ENCODE measurements at places on chromosomes 7 and 10.

DNA sequence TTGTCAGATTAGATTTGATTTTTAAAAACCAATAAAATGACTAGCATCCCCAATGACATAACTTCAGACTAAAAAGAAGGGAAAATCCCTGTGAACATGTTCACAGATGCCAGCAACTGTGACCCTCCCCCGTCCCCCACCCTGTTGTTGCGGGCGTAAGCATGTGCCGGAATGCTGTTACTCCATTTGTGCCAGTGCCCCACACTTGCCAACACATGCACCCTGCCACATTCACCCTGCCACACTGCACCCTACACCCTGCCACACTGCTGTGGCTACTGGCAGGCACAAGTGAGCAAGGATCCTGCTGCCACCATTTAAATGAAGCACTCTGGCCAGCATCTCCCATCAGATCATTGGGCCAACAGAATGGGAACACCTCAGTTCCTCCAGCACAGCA, 540.2 kb downstream of the GRID1 start:
- DNase-seq: no peak

- DNase-seq: no peak
These were observed 117.7 kb downstream of the CCNY start for GRCh38 chr10:35453855-35454532.

DNA sequence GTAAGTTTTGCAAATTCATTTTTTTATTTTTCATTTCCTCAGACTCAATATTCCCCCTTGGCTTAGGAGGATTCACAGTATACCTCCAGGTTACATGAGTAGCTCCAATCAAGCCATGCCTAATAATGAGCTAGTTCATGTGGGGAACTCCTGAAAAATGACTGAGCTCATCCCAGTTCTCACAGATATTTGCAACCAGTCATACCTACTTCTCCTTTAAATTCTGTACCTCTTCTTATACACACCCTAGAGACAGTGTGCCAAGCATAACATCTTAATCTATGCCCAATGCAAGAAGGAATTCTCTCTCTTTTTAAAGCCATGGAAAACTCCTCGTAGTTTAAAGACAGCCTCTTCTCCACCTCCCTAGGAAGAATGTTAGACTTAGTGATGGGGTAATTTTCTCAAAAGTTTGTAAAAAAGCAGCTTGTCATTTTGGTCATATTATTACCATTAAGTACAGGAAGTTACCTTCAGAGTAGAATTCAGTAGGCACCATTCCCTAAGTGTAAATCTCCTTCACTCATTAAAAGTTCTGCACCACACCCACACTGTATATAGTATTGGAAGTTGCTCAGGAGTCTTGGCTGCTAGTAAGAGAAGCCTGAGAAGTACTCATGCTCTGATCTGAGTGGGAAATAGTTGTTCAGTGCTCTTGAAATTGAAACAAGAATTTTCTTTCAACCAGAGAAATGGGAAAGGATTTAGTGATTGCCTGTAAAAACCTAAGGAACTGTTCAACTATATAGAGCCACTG, 72.7 kb downstream of the PTPRZ1 start:
- DNase-seq: no peak

GRCh38 chr10:124000792-124001201, 92.6 kb downstream of the CHST15 start:
- no peak for DNase-seq

All from activated naive CD8-positive, alpha-beta T cell treated with anti-CD3 and anti-CD28 coated beads, Interleukin-2, amount 50 U/mL, for 16 hours (primary cell).